ENCODE measurements at places on chromosomes 3 and 15.

GRCh38 chr3:122674339-122674738 lies 6.3 kb upstream of the PARP14 start:
- no peaks in the 10 kb centered on the region for H3K36me3 ChIP-seq
- no peak overlapping the region for H3K27ac ChIP-seq
- DNase-seq: no peak
- H3K4me3 ChIP-seq: no peak overlapping the region
- no peaks in the 10 kb centered on the region for H3K27me3 ChIP-seq

- no peak overlapping the region for H3K4me3 ChIP-seq
- no peaks in the 10 kb centered on the region for H3K4me1 ChIP-seq
- H3K27ac ChIP-seq: no peak overlapping the region
- H3K36me3 ChIP-seq: no peaks in the 10 kb centered on the region
Measured at GRCh38 chr15:69898243-69898642, 199.5 kb downstream of the TLE3 start.

- H3K4me3 ChIP-seq: no peak overlapping the region
- no peaks in the 10 kb centered on the region for H3K36me3 ChIP-seq
Measured at GRCh38 chr3:61903931-61904657, 342.7 kb downstream of the PTPRG start.

- no peaks in the 10 kb centered on the region for H3K4me1 ChIP-seq
- peaks cover 8% of the 10 kb centered on the region for H3K36me3 ChIP-seq
- H3K27me3 ChIP-seq: no peaks in the 10 kb centered on the region
- no peak overlapping the region for H3K27ac ChIP-seq
Measured at GRCh38 chr3:122523317-122523716, 8.6 kb upstream of the KPNA1 start.

- H3K36me3 ChIP-seq: no peaks in the 10 kb centered on the region
- H3K27ac ChIP-seq: no peak overlapping the region
- H3K4me1 ChIP-seq: no peaks in the 10 kb centered on the region
- H3K4me3 ChIP-seq: no peak overlapping the region
- DNase-seq: no peak
- peaks cover 4% of the 10 kb centered on the region for H3K27me3 ChIP-seq
Measured at GRCh38 chr15:98382139-98382538, 266.2 kb upstream of the IGF1R start.

DNA sequence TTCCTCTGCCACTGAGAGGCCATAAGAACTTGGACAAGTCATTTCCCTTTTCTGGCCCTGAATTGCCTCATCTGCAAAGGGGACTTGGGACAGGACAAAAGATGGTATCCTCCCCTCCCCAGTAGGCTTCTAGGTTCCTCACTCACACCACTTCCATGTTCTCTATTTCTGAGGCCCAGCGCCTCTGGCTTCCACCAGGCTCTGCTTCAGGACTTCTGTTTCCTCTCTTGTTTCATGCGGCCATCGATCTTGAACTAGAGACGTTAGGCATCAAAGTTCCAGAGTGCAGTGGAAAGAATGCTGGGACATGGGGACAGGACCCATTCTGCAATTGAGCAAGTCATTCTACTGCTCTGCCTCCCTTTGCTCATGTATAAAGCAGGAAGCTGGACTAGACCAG lies 1.7 kb downstream of the TM4SF4 start:
- peaks cover 33% of the 10 kb centered on the region for H3K4me1 ChIP-seq
- no peak overlapping the region for H3K27ac ChIP-seq
- no peaks in the 10 kb centered on the region for H3K27me3 ChIP-seq
- DNase-seq: no peak
- no peaks in the 10 kb centered on the region for H3K36me3 ChIP-seq

Measured in ascending aorta (tissue), 2 donors.